ENCODE measurements at places on chromosomes 5 and 9.

DNA sequence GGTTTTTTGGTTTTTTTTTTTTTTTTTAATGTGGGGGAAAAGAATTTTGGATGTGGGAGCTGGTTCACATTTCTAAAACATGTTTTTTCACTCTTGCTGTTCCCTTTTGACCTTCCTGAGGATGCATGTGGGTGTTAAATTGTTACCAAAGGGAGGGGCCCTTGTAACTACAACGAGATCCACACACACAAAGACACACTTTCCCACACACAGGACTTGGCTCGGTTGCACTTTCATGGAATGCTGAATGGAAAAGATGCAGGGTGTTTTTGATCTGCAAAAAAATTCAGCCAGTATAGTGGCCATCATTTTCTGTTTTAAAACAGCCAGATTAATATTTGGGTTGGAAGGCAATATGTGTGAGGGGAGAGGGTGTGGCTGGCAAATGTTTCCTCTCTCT lies 576.9 kb downstream of the EBF1 start:
- DNase-seq = no peak

DNA sequence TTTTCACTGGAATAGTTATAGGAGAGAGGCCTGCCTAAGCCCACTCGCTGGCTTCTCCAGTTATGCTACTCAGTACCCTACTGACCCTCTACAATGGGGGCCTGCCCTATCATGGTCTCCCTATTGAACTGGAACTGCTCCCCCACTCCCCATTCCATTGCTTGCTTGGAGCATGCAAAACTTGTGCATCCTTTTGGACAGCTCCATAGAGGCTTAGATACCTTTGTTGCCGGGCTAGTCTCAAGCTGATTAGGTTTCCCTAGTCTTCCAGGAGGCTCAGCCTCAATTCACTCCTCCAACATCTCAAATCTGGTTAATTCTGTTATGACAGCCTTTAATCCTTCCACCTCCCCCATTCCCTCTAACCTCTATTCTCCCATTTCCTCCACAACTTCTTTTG lies 39.9 kb downstream of the KIF24 start:
- DNase-seq = no peak

DNA sequence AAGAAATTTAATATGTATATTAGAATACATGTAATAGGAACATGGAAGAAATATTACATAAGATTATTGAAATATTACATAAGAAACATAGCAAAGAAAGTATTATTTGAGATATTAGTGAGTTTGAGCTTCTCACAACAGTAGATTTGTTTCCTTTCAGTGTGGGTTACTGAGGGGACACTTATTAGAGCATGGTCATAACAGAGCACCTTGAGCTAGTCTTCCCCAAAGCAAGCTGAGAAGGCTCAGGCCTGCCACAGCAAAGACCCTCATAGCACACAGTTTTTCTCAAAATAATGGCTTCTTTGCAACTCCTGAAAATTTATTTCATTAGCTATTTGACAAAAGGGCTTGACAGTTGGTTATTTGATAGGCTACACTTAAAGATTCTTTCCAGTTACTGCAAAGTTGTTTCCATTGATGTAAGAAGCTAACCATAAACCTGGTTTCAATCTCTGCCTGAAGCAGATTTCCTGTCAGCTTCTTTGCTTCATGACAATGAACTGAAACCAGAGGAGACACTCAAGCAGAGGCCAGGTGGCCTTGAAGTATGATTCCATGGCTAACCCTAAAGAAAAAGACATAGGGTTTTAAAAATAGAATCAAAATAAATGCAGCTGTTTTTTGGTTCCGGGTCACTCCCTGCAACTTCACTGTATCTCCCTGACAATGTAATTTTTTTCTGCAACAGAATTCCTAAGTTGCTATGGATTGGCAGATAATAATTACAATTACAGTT lies 68.6 kb downstream of the ERMP1 start:
- no peak for DNase-seq

DNA sequence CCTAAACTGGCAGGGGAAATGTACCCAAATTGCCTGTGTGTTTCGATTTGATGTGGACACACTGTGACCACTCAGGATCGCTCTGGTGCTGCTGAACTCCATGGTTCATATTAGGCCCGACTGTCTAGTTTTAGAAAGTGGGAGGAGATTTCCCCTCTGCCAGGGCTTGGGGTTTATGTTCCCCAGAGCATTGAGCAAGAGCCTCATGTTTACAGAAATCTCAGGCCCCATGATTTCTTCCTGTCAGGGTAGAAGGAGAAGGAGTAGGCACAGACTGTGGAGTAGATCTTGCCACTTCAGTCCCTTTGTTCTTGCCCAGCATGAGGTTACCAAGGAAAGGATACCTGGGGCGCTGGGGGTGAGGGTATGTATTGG lies 40.8 kb upstream of the GLRX start:
- DNase-seq = no peak

GRCh38 chr9:114348906-114349482 lies 19.3 kb downstream of the ORM2 start:
- peak; percentile 46 for DNase-seq

DNA sequence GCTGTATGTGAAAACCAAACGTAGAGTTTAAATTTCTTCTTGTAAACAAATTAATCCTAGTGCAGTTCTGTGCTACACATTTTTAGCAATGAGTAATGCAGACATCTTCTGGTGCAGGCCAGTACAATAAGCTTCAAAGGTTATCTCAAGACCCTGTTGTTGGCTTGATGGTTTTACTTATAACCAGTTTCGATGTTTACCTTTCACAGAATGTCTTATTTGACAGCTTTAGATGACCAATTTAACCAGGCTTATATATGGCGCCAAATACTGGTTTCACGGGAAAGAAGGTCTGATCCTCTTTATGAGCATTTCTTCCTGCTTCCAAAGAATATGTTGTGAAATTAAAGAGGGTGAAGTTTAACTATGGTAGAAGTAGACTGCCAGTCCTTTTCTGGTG lies 9.9 kb downstream of the ZFAND5 start:
- no peak for DNase-seq

DNA sequence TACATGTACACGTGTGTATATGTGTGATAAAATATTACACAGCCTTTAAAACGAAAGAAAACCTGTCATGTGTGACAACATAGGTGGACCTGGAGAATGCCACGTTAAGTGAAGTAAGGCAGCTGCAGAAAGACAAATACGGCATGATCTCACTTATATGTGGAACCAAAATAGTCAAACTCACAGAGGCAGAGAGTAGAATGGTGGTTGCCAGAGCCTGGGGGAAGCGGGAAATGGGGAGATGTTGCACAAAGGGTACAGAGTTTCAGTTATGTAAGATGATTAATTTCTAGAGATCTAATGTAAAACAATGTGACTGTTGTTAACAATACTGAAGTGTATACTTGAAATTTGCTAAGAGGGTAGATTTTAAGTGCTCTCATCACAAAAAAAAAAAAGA lies 34.8 kb downstream of the ADAMTS12 start:
- DNase-seq = no peak

DNA sequence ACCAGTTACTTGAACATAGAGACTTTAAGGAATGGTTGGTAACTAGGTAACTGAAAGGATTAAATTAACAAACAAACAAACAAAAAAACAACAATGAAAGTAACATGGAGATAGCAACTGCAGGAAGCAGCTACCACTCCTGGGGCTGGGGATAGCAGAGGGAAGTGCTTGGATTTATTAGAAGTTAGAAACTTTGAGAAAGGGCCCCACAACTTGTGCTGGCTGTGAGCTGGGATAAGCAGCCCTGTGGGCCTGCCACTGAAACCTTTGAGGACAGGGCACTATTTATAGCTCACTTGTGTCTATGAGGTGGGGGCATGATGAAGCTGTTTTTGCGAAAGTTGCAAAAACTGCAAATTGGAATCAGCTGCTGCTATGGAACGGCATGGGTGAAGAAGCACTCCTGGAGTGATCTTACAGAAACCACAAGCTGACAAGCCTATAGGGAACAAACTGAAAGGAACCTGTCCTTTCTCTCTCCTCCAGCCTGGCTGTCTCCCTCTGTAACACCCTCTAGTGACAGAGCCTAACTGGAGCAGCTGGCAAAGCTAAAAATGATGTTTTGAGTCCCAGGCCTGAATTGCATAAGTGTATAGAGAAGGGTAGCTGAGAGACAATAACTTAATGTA lies 91.4 kb upstream of the RANBP6 start:
- DNase-seq = no peak

DNA sequence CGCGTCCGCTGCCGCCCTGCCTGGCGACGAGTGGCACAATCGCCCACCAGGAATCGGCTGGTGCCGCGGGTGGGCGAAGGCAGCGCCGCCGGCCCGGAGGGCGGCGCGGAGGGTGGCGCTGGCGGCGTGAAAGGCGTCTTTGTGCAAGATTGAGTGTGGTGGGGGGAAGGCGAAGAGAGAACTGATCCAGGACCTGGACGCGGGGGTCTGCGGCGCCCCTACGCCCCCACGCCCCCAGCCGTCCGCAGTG lies 4.6 kb upstream of the RGMB start:
- DNase-seq = no peak

Measured in nucleus accumbens (tissue), 56 donors.